ENCODE measurements at places on chromosomes 7 and 10. TPM values are rescaled to one million over a fixed set of nuclear protein-coding genes. Genes with fewer than 3 reads are reported as not detected.

Gene CCDC3
- 0.13 TPM for total RNA-seq

Gene HYAL4
- not detected for total RNA-seq

Gene FBXO24
- 4.6 TPM for total RNA-seq

Gene PILRB
- 119 TPM for total RNA-seq

GRCh38 chr7:48089046-48090003 is at the start of gene UPP1:
Gene UPP1, plus strand, starts transcription at chr7:48089265. Its CDS starts 5,519 bp downstream, at chr7:48094784.
- DNase-seq = peak; percentile 68

- peak; percentile 88 for DNase-seq
Measured at GRCh38 chr7:94301024-94301586, 93.6 kb upstream of the COL1A2 start.

DNA sequence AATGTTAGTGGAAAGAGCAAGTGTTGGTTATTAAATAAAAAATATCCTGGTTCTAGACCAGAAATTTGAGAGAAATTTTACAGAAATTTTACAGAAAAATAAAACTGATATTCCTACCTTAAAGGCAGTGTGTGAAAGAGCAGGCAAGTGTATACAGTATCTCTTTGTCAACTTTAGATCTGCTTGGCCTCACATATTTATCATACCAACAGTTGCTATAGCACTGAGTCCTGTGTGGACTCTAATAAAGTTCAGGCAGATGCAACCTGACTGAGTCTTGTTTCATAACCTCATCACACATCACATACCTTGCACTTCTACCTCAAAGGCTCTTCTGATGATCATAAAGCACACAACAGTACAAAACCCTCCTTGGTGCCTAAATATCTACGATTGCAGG is 552.4 kb upstream of the PCDH15 start:
- no peak for DNase-seq

- DNase-seq = no peak
Measured at GRCh38 chr10:104299031-104299904, 30.3 kb downstream of the GSTO2 start.

GRCh38 chr10:13993169-13993568 is 337.6 kb downstream of the FRMD4A start:
- DNase-seq = no peak

- no peak for DNase-seq
Measured at GRCh38 chr7:78022165-78022564, 223.6 kb downstream of the PHTF2 start.
